ENCODE measurements at places on chromosomes 1 and 21. TPM values are rescaled to one million over a fixed set of nuclear protein-coding genes. Genes with fewer than 3 reads are reported as not detected.
A peak's percentile ranks its signal among the peaks of the same experiment; 100 is the strongest.

- H3K27ac ChIP-seq: no peak overlapping the region
- no peaks in the 10 kb centered on the region for H3K4me1 ChIP-seq
- no peak overlapping the region for H3K4me3 ChIP-seq
Measured at GRCh38 chr1:61404597-61405376, 320.2 kb downstream of the TM2D1 start.

DNA sequence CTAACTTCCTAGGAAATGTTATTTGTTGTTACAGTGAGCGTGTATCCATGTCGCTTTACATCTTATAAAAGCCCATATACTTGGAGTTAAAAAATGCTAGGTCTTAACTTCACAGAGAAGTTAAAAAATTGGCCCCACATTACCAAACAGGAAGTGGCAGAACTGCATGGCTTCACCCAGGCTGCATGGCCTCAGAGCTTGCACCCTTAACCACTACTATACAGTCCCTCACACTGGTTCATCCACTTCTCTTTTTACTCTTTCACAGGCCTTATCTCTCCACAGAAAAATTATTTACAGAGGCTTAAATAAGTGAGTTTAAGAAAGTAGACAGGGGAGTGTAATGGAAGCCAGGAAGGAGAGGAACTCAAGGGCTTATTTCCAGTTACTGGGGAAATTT lies 402.5 kb downstream of the HHAT start:
- H3K4me3 ChIP-seq: no peak overlapping the region
- no peak for DNase-seq
- peaks cover 2% of the 10 kb centered on the region for H3K4me1 ChIP-seq
- no peaks in the 10 kb centered on the region for H3K27me3 ChIP-seq
- H3K27ac ChIP-seq: no peak overlapping the region

DNA sequence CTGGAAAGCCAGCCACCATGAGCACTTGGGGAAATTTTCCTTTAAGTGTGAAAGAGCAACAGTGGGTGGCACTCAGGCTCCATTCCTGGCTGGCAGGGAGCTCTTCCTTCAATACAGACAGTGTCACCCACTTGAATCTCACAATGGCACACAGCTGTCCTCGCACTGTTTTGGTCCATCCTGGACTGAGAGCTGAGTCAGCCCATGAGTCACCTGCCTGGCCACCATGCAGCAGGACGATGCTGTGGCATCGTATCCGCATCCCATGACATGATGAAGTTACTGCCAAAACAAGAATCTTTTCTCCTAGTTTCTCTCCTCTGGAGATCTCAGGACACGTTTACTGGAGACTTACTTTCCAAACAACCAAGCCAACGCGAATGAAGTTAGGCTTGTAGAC lies 6.0 kb downstream of the TMPRSS2 start:
- no peak for DNase-seq
- H3K27ac ChIP-seq: peak overlapping the region; percentile 2
- H3K4me3 ChIP-seq: no peak overlapping the region

DNA sequence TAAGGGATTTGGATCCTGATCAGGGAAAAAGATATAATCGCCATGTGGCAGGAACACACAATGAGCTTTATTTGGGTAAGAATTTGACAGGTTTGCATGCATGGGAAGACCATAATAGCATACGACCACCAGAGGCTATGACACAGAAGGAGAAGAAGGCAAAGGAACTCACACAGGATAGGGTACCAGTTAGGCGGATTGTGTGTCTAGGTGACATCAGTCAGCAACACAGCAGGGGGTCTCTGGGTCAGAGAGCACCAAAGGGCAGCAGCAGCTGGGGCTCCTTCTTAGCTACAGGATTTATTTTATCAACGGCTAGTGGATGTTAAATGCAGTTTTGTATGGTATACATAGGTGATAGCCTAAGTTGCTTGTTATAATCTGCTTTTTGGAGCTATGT lies 551.3 kb downstream of the KCNT2 start:
- H3K4me3 ChIP-seq: no peak overlapping the region
- DNase-seq: no peak
- no peak overlapping the region for H3K27ac ChIP-seq

Gene SLFNL1
- total RNA-seq: 0.67 TPM

Gene KCNA10
- not detected for total RNA-seq

DNA sequence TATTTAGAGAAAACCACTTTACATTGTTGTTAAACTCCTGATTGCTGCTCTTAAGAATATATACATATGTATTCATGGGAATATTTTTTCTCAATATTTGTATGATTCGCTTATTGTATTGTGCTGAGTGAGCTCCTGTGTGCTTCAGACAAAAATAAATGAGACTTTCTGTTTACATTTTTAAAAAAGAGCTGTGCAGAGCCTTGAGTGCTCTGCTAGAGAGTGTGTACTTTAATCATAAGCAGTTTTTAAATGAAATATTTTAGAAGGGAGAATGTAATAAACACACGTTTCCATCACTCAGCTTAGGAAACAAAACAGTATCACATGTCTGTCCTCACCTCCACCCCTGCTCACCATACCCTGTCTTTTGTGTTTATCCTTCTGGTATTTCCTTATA lies 9.7 kb downstream of the PTPN14 start:
- no peaks in the 10 kb centered on the region for H3K4me1 ChIP-seq
- DNase-seq: no peak
- no peaks in the 10 kb centered on the region for H3K36me3 ChIP-seq
- no peak overlapping the region for H3K4me3 ChIP-seq
- no peak overlapping the region for H3K27ac ChIP-seq

DNA sequence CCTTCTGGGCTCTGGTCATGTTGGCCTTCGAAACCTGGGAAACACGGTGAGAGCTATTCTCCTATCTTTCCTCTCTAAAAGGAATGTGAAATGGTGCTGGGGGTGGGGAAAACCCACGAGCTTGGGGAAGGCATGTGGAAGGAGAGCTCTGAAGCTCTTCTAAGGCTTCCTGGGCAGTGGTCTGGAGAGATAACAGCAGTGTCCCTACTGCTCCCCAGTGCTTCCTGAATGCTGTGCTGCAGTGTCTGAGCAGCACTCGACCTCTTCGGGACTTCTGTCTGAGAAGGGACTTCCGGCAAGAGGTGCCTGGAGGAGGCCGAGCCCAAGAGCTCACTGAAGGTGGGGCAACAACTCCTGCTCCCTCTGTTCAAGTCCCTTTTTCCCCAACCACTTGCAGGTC lies 2.8 kb downstream of the USP21 start:
- no peaks in the 10 kb centered on the region for H3K27me3 ChIP-seq
- H3K4me3 ChIP-seq: no peak overlapping the region
- peaks cover 43% of the 10 kb centered on the region for H3K4me1 ChIP-seq

GRCh38 chr1:212077028-212077427 lies 41.5 kb downstream of the DTL start:
- no peak for DNase-seq
- no peak overlapping the region for H3K4me3 ChIP-seq
- H3K27ac ChIP-seq: no peak overlapping the region
- no peaks in the 10 kb centered on the region for H3K27me3 ChIP-seq
- H3K4me1 ChIP-seq: no peaks in the 10 kb centered on the region
- H3K36me3 ChIP-seq: no peaks in the 10 kb centered on the region

- no peak for DNase-seq
- no peaks in the 10 kb centered on the region for H3K27me3 ChIP-seq
- H3K4me1 ChIP-seq: no peaks in the 10 kb centered on the region
- no peak overlapping the region for H3K4me3 ChIP-seq
- peaks cover 2% of the 10 kb centered on the region for H3K36me3 ChIP-seq
Measured at GRCh38 chr1:224234017-224234416, 51.0 kb downstream of the DEGS1 start.

DNA sequence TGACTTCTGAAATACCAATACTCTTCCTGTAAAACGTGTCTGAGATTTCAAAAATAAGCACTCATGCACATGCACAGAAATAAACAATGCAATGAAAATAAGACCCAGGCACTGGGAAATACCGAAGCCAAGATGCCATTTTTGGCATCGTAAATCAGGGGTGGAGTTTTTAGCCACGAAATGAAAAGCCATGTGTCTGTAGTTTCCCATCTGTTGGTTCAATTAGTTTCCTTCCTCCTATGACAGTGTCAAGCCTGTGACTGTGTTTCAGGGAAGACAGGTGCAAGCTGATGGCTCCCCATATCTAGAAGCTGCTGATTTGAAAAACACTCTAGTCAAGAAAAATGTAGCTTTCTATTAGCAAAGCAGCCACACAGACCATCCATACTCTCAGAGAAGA lies 480.4 kb upstream of the CAMK1G start:
- H3K27ac ChIP-seq: no peak overlapping the region
- H3K4me3 ChIP-seq: no peak overlapping the region
- H3K4me1 ChIP-seq: peaks cover 5% of the 10 kb centered on the region
- no peaks in the 10 kb centered on the region for H3K36me3 ChIP-seq

Gene CA6
- total RNA-seq: not detected

- H3K27me3 ChIP-seq: no peaks in the 10 kb centered on the region
- DNase-seq: no peak
- no peak overlapping the region for H3K27ac ChIP-seq
- peaks cover 13% of the 10 kb centered on the region for H3K36me3 ChIP-seq
Measured at GRCh38 chr21:32332463-32332951, 33.9 kb downstream of the MRAP start.

Gene SLAMF8
- total RNA-seq: 0.28 TPM

DNA sequence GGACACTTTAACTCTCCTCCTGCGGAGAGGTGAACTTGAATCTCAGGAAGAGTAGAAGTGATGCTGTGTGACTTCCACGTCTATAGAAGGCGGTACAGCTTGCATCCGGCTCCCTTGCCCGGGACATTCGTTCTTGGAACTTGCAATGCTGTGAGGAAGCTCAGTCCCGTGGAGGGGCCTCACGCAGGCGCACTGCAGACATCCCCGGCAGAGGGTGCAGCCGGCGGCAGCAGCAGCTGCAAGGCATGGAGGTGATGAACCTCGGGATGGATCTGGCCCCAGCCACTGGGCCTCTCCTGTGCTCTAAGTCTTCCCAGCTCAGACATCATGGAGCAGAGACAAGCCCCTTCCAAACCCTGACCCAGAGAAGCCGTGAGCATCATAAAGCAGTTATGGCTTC lies 61.8 kb upstream of the SOD1 start:
- H3K27ac ChIP-seq: no peak overlapping the region
- H3K4me1 ChIP-seq: no peaks in the 10 kb centered on the region
- no peak for DNase-seq
- H3K27me3 ChIP-seq: no peaks in the 10 kb centered on the region
- H3K36me3 ChIP-seq: no peaks in the 10 kb centered on the region

DNA sequence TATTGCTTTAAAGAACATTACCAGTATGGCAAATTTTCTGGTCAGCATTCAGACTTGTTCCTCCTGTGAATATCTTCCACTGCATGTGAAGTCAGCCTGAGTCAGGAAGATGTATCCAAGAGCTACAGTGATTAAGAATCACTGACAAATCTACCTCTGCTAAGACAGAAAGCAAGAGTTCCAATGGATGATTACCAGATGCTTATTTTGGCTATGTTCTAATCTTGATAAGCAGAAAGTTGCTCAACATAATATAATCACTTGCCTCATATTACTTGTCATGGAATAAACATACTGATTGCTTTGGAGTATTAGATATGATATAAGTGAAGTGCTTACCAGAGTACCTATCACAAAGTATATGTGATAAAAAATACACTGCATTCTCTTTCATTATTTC lies 738.1 kb downstream of the ADGRL2 start:
- H3K27me3 ChIP-seq: no peaks in the 10 kb centered on the region
- H3K4me1 ChIP-seq: no peaks in the 10 kb centered on the region
- H3K36me3 ChIP-seq: no peaks in the 10 kb centered on the region
- no peak overlapping the region for H3K27ac ChIP-seq
- H3K4me3 ChIP-seq: no peak overlapping the region

GRCh38 chr1:4797016-4797410 lies 142.6 kb downstream of the AJAP1 start:
- no peaks in the 10 kb centered on the region for H3K27me3 ChIP-seq
- H3K4me3 ChIP-seq: no peak overlapping the region
- no peak overlapping the region for H3K27ac ChIP-seq
- H3K36me3 ChIP-seq: no peaks in the 10 kb centered on the region

Measured in liver (tissue), 10 donors.